CD4-positive, alpha-beta T cell treated with Interleukin-15 for 1 hour (primary cell): ENCODE measurements at places on chromosomes 12 and 14.

DNA sequence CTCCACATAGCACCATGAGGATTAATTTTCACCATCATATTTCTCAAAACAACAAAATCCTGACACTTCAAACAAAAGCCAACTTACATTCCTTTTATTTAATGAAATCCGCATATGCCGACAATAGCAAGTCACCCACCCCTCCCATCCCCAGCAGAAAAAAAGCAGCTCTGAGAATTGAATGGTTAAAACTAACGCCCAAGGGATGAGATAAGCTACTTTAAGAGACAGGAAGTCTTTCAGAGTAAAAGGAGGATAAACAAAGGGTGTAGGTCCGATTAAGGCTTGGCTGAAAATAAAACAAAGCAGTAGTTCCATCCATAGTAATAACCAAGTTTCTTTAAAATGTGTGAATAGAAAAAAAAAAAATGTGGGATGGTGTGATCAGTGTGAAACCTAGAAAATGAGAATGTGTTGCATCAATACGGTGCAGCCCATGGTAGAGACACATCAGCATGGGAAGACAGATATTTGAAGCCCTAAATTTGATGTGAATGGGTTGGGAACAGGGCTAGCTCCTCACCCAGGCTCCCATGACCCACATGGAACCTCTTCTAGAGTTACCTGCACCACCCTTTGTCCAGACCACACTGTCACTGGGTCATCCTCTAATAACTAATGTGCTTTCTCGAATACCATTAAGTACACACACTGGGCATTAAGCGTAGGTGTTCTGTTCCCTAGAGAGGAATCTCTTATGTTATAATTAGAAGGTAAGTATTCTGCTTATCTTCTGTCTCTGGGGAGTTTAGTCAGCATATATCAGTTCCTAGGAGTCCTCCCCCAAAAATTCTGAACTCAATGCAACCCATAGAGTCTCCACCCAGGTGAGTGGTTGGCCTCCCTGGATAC, 31.7 kb downstream of the RTRAF start:
- no peak for DNase-seq

GRCh38 chr14:97106166-97106565, 309.0 kb downstream of the VRK1 start:
- DNase-seq: no peak

DNA sequence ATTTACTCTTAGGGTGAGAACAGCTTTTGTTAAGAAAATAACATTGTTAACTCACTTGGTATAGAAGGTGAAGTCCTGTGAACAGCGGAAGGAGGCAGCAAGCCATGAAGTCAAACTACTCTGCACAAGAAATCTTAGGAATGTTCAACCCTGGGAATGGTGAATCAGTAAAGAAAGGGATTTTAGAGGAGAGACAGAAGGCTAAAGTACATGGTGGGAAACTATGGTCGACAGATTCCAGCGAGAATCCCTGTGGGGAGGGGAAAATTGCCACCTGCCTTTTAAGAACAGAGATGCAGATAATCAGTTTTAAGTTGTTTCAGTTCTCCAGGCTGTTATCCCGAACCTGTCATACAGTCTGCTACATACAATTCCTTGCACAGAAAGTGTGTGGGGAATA, 63.2 kb upstream of the PTPRR start:
- DNase-seq: no peak

GRCh38 chr14:55512421-55512820, 67.6 kb upstream of the KTN1 start:
- no peak for DNase-seq

DNA sequence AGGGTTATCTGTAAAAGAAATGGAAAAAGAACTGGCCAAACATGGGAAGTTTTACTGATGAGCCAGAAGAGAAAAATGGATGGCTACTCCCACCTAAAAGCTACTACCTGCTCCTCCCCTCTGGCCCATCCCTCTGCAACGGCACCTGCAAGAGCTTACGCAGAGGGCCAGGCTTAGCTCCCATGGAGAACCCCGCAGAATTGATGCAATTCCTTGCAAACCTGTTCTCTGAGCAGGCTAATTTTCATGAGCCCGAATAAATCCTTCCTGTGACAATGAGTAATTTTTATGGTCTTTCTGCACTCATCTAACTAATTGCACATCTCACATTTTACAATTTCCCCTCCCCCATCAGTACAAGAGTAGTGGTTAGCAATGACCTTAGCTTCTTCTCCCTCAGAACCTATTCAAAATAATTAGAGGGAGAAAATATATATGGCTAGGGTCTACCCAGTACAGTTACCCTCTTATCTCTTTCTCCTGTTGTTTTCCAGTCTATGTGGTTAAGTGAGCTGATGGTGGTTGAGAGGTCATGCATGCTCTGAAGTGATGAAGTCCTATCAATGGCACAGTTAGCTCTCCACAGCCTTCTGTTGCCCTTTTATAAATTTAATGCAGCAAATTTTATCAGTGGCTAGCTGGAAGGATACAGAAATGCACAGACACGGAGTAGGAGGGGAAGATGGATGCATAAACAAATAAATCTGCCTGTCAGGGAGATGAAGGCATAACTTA, 67.7 kb upstream of the NTF3 start:
- no peak for DNase-seq

- DNase-seq: no peak
These were observed 364.2 kb upstream of the TMPO start for GRCh38 chr12:98151105-98151590.

DNA sequence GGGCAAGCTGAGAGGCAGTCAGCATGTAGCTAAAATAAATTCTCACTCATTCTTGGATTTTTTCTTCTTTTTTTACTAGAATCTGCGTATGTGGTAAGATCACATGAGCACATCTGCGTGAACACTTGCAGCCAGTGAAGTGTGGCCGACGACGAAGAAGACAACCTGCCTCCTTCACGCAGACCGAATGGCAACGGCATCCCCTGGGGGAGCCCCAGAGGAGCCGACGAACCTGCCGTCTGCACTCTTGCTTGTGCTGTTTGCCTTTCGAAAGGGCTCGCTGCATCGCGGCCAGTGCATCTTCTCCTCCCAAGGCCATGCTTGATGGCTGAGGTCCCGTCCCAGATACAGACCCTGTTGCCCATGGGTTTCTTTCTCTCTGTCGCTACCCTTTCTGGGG, 113.8 kb downstream of the KCNK10 start:
- no peak for DNase-seq

GRCh38 chr14:62027958-62028357, 265.7 kb downstream of the SNAPC1 start:
- DNase-seq: no peak

DNA sequence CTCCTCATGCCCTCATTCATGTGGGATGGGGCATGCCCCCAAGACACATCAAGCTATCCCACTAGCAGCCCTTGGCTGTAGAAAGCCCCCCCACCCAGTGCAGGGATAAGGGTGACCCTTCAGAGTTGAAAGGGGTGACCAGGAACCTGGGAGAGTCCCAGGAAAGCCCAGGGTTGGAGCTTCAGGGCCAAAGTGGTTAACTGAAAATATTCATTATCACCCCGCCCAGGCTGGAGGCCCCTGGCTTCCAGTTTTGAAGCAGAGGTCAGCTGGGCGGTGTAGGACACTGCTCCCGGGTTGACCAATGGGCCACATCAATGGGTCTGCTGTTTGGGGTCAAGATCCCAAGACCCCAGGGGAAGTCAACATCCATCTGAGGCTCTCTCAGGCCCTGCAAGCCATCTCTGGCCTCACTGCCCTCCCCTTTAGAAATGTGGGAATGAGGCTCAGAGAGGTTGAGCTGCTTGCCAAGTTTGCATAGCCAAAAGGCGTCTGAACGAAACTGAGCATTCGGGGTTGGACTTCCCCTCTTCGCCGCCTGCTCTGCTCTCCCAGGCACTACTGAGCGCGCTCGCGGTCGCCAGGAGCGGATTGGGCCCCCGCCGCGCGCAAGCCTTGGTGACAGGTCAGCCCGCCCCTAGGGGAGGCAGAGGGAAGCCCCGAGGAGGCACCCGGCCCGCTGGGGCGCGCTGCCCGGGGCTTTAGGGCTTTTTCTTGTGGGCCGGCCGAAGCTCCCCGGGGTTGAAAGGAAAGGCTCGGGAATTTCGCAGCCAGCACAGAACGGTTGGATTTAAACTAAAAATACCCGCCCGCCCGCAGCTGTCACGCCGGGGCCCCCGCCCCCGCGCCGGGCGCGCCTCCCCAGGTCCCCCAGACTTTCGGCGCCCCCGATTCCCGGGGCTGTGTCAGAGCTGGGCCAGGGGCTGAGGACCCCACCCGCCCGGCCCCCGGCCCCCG, 576 bp downstream of the SYNE3 start:
- DNase-seq: peak; percentile 83
